ENCODE measurements at places on chromosomes 2 and 18.

DNA sequence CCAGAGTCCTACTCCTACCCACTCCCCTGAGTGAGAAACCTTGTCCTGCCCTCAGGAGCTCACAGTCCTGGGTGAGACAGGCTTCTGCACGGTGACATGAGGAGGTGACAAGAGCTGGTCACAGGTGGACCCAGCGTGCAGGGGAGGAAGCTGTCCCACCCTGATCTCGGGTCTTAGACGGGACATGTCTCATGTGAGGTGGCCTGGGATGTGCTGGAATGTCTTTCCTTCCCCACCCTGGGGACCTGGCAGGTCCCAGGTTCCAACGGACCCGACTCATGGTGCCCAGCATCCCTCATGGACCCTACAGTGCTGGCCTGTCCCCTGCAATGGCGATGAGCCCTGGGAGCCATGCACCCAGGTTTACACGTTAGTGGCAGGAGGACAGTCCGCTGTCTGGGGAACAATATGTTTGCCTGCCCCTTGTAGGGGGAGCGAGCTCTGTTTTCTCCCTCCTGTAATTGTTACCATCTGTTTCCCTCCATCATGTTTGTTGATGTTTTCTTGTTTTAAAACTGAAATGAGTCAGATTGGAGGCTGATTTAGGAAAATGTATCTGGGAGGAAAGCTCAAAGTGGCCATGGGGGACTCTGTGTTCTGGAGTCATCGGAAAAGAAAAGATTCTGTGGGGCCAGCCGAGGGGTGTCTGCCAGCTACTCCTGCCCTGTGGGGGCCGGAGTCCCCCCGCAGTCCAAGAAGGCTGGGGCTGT lies 238.1 kb downstream of the KLHL29 start:
- DNase-seq: no peak

- no peak for DNase-seq
Observed at GRCh38 chr2:101341421-101341820, 32.9 kb upstream of the RNF149 start.

DNA sequence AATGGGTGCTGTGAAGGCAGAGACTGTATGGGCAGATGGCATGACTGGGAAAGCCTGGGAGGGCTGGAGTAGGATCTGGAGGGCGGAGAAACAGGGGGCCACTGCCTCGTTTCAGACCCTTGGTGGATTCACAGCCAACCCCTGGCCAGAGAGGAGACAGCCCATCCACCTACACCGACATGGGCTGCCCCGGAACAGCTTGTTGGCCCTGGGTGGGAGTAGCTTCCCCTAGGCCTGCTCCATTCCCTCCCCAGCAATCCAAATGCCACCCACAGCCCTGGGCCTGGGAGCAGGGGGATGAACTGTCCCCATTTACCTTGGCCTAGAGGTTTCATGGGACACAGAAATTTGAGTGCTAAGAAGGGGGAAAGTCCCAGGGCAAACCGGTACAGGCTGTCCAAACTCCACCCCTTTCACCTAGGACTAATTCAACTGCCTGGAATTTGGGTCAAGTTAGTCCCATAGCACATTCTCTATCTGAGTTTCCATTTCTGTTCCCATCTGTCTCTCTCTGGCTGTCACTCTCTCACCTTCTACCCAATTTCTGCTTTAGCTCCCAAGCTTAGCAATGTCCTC lies 37.0 kb downstream of the LBH start:
- DNase-seq: no peak

DNA sequence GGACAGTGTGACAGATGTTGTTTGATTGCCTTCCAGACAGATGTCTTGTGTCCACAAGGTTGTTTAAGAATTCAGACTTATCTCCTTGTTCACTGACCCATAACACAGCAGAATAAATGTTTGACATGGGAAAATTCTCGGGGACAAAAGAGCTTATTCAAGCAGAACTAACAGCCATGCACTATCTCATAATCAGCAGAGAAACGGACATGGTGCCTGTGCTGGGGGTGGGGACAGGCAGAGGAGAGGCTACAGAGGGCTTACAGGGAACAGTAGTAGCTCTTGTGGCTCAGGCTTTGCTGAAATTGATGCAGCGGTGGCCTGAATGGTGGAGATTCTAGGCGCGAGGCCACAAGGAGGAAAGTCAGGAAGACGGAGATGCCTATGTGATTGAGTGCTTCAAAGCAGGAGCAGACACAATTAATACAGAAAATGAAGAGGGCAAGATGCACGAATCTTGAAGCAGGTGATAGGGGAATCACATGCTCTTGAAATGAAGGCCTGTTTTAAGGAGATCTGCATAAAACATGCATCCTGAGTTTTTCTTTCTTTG lies 62.0 kb upstream of the CAB39 start:
- DNase-seq: no peak

GRCh38 chr18:72555968-72556367 lies 11.8 kb upstream of the CBLN2 start:
- DNase-seq: no peak

GRCh38 chr2:25303633-25304236 lies 38.0 kb downstream of the DNMT3A start:
- DNase-seq: no peak

DNA sequence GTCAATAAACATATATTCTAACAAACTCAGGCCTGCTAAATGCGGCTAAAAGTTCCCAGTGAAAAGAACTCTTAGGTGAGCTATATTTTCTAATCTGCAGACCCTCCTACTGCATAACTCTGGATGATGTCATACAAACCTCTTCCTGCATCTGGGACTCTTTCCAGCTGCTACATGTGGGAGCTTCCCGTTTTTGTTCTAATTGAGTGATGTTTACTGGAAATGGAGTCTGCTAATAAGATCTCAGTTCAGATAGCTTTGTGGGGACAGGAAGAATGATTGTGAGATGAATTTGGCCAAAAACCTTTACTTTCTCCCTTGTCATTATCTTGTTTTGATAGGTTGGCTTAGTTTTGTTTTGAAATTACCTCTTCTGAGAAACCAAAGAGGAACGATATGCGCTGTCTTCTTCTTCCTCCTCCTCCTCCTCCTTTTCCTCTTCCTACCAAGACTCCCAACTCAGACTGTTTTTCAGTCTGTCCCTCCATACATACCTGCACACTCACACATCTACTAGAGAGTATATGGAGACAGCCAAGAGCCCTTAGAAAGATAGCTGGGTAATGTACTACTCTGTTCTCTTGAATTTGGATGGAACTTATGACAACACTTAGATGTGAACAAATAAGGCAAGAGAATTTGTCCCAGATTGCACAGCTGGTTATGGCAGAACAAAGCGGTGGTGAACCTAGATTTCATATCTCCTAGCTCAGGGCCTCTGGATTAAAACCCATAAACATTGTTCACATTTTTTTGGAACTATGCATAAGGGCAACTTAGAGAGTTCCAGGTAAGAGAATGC lies 39.8 kb upstream of the AAK1 start:
- peak; percentile 82 for DNase-seq

GRCh38 chr18:7139409-7139808 lies 21.8 kb upstream of the LAMA1 start:
- no peak for DNase-seq

DNA sequence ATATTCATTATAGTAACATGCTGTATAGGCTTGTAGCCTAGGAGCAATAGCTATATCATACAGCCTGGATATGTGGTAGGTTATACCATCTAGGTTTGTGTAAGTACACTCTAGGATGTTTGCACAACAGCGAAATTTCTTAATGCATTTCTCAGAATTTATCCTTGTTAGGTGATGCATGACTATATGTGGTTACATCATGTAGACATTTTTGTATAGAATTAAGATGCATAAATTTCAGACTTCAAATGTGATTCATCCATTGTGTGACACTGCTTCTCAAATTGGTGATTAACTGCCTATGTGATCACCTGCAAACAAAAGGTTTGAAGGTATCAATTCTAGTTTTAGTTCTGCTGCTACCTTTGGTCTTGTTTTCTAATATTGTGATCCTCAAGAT lies 1787.0 kb upstream of the PIK3C3 start:
- no peak for DNase-seq

DNA sequence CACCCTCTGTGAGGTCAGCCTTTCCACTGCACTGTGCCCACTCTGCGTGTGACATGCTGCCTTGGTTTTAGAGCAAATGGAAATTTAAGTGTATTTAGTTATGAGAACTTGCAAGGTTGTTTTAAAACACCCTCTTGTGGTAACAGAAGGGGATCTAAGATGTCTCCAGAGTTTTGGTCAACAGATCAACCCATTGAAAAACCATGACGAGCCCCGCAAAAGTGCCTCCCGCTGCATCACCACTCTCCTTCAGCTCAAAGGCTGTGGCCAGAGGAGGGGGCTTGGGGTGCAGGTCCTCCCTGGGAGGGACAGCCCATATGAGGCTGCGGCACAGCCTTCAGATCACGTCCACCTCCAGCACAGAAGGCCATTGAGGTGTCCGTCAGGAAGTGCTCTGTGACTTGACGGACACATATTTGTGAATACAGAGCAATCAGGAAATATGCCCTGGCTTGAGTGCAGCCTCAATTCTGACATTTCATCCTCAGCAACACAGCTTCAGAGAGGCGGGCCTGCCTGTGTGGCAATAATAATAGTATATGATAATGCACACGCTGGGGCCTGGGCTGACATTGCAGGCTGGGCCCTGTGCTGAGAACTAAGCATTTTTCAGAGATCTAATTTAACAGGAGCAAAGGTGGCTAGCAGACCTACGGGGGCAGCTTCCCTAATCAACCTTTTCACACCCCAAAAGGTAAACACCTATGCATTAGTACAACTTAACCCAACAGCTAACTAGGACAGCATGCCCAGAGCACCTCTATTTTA lies 213.9 kb downstream of the ANAPC1 start:
- no peak for DNase-seq

DNA sequence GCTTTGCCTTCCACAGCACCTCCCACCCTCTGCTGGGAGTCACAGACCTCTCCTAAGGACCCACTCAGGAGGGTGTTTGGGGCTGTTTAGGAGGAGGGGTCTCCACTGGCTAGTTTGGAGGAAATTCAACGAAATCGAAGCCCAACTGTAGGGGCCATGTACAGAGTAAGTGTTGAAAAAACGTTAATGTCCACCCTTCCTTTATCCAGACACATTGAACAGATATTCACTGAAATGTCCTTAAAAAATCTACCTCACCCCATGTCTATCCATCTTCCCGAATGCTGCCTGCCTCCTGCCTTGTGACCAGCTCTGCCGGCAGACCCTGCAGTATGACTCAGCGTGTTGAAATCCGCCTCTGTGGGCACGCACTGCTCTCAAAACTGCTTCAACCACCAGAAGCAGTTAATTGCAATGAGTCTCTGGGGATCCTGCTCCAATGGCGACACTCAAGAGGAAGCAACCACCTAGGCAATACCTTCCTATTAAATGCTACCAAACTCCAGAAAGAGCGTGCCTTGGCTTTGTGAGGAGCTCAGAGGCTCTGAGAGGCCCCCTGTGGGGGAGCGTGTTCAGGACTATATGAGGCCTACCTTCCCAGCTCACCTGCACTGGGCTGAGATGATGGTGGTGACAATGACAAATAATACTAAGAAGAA lies 61.4 kb upstream of the RTN4 start:
- DNase-seq: peak; percentile 93

Data from astrocyte of the spinal cord (primary cell).